EL (cell line): ENCODE measurements at places on chromosomes 13 and 19.
A peak's percentile ranks its signal among the peaks of the same experiment; 100 is the strongest.

GRCh38 chr19:11596156-11596555 lies 1.1 kb upstream of the ZNF627 start:
- no peak for DNase-seq

- DNase-seq, result peak; percentile 76
Observed at GRCh38 chr19:12872941-12873890, 8.0 kb downstream of the DNASE2 start.

GRCh38 chr13:23289917-23290357 lies 109.2 kb downstream of the SGCG start:
- DNase-seq, result peak; percentile 65

DNA sequence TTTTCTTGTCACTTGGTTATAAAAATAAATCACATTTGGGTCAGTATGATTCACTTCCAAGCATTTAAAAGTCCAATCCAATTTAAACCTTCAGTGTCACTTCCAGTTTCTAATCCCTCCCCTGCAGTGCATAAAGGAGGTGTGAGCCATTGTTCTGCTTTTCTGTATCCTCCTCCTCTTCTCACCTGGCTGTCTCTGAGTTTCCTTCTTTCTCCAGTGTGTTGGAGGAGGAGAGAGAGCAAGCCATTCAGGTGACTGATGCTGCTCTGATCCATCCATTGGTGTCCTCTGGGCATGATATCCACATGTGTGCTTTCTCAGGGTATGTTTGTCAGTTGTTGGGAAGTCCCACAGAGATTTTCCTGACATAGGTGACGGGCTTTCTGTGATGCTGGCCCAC lies 1.2 kb downstream of the NUDT15 start:
- peak; percentile 5 for DNase-seq

GRCh38 chr13:44131069-44131614 lies 242.5 kb upstream of the SERP2 start:
- DNase-seq, result no peak

- no peak for DNase-seq
Observed at GRCh38 chr13:75416327-75417011, 65.5 kb downstream of the TBC1D4 start.

- no peak for DNase-seq
Observed at GRCh38 chr13:97248243-97248642, 26.1 kb downstream of the MBNL2 start.

DNA sequence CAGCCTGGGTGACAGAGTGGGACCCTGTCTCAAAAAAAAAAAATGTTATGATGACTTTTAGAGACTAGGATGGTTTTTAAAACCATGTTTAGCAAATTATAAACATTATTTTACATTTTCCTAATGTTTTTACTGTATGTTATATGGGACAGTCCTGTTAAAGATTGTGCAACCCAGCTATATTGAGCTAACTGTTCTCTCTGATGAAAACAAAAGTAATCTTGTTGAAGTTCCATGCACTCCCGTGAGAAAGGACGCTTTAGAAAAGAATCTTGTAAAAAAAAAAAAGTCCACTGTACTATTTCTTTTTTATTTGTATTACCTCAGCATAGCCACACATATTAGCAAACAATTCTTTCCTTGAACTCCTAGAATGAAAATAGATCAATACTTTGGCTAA lies 451.2 kb downstream of the DCT start:
- no peak for DNase-seq

GRCh38 chr19:23145617-23146415 lies 29.0 kb downstream of the ZNF730 start:
- no peak for DNase-seq

GRCh38 chr19:58513694-58514563 lies 2.1 kb upstream of the SLC27A5 start:
- DNase-seq, result peak; percentile 74

- no peak for DNase-seq
Observed at GRCh38 chr13:112905990-112906641, 62.9 kb upstream of the MCF2L start.

GRCh38 chr13:75341028-75341427 lies 140.9 kb downstream of the TBC1D4 start:
- DNase-seq, result no peak

DNA sequence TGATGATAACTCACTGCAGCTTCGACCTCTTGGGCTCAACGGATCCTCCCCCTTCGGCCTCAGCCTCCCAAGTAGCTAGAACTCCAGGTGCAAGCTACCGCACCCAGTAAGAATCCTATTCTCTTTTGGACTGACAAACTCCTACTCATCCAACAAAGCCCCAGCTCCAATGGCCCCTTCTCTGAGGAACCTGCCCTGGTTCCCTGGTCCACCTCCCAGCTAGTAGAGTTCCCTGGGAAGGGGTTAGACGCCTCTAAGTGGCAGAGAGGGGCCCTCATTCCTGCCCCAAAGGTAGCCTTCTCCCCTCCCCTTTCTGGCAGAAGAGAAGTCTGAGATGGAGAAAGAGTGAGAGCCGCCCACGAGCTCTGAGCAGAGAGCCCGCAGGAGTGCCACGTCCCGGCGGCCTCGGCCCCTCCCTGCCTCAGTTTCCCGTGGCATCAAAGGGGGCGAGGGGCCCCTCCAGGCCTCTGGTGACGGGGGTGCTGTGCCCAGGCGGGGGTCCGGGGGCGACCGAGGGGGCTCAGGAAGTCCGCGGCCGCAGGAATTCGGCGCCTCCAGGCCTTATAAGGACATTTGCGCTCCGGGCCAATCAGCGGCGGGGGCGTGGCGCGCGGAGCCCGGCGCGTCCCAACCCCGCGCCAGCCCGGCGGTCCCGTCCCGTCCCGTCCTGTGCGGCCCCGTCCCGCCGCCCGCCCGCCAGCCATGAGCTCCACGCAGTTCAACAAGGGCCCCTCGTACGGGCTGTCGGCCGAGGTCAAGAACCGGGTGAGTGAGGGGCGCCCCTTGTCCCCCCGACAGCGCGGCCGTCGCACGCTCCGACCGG lies at the start of gene CNN2:
CNN2 (plus strand) TSS at position 649 of the 823 bp plus-strand sequence; CDS start at position 703, 54 bp downstream.
- DNase-seq, result peak; percentile 81

GRCh38 chr13:44436589-44437337 lies 63.1 kb downstream of the SERP2 start:
- DNase-seq, result peak; percentile 95

DNA sequence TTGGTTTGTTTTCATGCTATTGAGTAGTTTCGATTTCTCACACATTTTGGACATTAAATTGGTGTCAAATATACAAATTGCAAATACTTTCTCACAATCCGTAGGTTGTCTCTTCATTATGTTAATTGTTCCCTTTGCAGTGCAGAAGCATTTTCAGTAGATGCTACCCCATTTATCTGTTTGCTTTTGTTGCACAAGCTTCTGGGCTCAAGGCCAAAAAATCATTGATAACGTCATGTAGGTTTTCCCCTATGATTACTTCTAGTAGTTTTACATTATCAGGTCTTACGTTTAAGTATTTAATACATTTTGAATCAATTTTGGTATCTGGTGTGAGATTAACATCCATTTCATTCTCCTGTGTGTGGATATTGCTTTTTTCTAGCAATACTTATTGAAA lies 14.0 kb upstream of the ZNF347 start:
- DNase-seq, result peak; percentile 37

DNA sequence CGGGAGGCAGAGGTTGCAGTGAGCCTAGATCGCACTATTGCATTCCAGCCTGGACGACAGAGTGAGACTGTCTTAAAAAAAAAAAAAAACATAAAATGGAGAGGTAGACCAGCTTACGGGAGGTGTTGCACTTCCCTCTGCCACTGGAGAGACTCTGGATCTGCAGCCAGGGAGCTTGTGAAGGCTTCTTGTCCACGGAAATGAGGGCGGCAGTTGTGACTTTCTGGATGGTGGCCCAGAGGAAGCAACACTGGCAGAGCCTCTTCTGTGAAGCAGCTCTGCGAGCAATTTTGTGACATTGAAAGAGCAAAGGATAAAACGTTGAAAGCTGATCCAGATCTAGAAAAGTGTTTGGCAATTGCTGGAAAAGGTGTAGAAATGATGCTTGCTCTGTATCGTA lies 10.4 kb downstream of the SPINT2 start:
- DNase-seq, result no peak

DNA sequence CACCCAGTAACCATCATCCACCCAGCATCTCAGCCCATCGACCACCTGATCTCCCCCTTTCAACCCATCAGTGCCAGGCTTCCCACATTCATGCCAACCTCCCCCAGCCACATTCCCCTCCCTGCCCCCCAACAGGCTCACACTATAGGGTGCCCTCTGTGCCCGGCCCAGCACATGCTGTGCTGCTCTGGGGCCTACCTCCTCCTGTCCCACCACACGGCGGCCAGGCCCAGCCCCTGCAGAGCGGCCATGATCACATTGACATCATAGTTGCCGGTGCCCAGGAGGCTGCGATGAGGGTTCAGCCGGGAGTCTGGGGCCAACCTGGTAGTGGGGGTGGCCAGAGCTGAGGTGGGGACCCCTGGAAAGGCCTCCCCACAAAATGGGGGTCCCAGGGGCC lies 3.6 kb downstream of the JOSD2 start:
- no peak for DNase-seq

GRCh38 chr13:30017880-30018279 lies 167.5 kb upstream of the UBL3 start:
- DNase-seq, result no peak

DNA sequence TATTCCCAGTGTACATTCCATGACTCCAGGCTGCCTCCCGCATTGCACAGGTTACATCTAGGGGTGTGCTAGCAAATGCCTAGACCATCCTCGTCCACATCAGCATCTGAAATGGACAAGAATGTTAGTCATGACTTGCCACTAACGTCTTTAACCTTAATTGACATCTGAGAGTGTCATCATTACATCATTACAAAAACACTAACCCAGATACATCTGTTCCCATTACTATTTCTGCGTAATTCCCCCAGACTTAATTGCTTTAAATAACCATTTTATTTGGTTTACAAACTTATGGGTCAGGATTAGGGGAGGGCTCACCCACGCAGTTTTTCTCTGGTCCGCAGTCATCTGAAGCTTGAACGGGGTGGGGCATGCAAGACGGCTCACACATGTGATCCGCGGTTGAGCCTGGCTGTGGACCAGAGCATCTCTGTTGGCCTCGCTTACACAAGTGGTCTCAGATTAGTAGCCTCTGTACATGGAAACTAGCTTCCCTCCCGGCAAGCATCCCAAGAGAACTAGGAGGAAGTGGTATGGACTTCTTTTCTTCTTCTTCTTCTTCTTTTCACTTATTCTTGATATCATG lies 15.9 kb downstream of the KL start:
- peak; percentile 67 for DNase-seq
